Central memory CD8-positive, alpha-beta T cell (primary cell): ENCODE measurements at places on chromosomes 3 and 15.

DNA sequence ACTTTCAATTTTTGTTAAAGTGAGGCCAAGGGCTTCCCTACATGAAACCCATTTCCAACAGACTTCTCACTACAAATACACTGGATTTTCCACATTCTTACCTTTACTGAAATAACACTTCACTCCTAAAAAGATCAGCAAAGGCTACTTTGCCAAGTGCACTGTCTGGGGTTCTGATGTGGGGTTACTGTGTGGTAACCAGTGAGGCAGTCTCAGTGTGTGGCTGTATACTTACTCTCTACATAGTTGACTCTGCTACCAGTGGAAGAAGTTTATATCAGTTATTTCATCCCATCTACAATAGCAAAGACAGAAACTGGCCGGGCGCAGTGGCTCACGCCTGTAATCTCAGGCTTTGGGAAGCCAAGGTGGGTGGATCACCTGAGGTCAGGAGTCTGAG lies 5.6 kb downstream of the WDR82 start:
- H3K4me1 ChIP-seq = peaks cover 77% of the 10 kb centered on the region
- H3K27me3 ChIP-seq = no peaks in the 10 kb centered on the region
- peaks cover 65% of the 10 kb centered on the region for H3K36me3 ChIP-seq
- no peak for DNase-seq

- H3K27ac ChIP-seq = no peak overlapping the region
- DNase-seq = no peak
- H3K4me1 ChIP-seq = no peaks in the 10 kb centered on the region
- H3K36me3 ChIP-seq = no peaks in the 10 kb centered on the region
- peaks cover 19% of the 10 kb centered on the region for H3K27me3 ChIP-seq
Measured at GRCh38 chr3:131803113-131803512, 231.7 kb downstream of the CPNE4 start.

GRCh38 chr3:159872374-159873109 lies 116.1 kb upstream of the IL12A start:
- H3K27ac ChIP-seq = no peak overlapping the region
- H3K4me3 ChIP-seq = no peak overlapping the region
- DNase-seq = no peak
- no peaks in the 10 kb centered on the region for H3K36me3 ChIP-seq

DNA sequence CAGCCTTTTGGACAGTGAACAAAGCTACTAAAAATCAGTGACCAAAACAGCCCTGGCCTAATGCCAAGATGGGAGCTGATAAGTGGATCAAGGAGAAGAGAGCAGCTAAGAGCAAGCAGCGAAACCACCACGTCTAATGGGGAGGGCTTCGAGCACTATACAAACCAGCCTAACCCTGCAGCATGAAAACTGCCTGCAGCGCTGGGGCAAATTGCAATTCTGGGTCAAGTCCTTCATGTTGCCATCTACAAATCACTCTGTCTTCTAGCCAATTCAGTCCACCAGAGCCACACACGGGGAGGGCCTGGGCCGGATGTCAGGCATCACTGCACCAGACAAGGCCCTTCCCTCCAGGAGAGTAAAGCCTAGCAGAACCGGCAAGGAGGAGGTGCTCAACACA lies 30.5 kb upstream of the SPATA12 start:
- peaks cover 19% of the 10 kb centered on the region for H3K27me3 ChIP-seq
- H3K4me1 ChIP-seq = no peaks in the 10 kb centered on the region
- H3K36me3 ChIP-seq = no peaks in the 10 kb centered on the region
- no peak for DNase-seq

DNA sequence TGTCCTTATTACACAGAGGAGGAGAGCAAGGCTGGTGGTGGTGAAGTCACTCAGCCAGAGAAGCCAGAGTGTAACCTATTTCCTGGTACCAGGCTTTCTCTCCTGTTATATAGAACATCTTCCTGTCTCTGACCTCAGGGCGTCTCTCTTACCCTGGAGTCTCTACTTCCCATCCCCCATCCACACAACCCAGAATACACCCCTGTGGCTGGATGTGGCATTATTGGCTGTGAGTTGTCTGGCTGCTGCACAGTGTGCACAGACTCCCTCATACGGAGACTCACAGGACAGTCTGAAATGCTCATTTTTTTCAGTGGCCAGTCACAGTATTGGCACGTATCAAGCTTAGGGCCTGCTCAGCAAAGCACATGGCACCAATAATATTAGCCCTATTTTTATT lies 8.6 kb downstream of the PODXL2 start:
- peaks cover 10% of the 10 kb centered on the region for H3K4me1 ChIP-seq
- peaks cover 27% of the 10 kb centered on the region for H3K27me3 ChIP-seq
- H3K4me3 ChIP-seq = no peak overlapping the region
- no peak overlapping the region for H3K27ac ChIP-seq
- DNase-seq = no peak

DNA sequence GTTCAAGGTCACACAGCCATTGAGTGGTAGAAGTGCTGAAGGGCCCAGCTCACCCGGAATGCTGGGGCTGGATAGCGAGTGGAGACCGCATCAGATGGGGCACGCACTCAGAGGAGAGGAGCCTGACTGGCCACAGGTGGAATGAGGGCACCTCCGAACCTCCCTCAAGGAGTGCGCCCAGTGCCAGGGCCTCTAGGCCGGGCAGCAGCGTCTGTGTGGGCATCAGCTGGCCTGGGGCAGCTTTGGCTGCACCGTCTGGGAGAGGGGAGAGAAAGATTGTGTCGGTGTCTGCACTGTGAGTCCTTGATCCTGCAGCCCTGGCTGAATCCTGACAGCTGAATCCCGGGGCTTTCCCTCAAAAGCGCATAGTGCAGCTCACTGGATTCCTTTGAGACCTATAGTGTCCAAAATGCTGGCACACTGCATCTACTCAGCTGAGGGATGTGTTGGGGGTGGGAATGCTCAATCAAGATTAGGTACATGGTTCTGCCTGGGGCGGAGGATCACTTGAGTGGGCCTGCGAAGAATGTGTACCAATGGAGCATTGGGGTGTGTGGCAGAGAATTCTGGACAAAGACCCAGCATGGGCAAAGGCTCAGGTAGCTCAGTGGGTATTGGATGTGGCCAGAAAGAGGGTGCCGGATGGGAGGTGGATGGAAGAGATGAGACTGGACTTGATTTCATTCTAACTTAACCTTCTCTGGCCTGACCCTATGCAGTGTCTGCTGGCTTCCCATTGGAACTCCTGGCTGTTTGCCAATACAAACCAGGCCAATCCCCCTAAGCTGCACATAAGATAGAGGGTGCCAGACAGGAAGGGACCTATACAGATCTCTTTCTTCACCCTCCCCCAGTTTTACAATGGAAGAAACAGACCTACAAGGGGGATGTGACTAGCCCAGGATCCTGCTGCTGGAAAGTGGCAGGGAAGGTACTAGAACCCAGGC lies 950 bp downstream of the ANKDD1A start:
- DNase-seq = no peak
- no peaks in the 10 kb centered on the region for H3K27me3 ChIP-seq
- peaks cover 19% of the 10 kb centered on the region for H3K4me1 ChIP-seq
- peaks cover 3% of the 10 kb centered on the region for H3K36me3 ChIP-seq
- peak overlapping the region; percentile 22 for H3K27ac ChIP-seq

DNA sequence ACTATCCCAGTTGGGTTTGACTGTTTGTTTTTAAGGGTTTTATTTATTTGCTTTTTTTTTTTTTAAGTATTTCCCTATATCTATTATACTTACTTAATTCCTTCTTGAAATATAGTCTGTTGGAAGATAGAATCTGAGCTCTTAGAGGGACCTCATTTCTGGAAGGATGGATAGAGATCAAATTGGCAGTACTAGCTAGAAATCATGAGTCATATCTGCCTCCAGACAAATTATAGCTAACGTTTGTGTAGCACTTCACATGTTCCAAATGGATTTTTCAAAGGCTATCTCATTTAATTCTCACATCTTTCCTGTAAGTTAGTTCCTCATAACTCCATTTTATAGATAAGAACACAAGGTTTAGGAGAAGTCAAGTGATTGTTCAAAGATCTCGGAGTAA lies 384.7 kb downstream of the ZIC1 start:
- no peak overlapping the region for H3K27ac ChIP-seq
- no peaks in the 10 kb centered on the region for H3K27me3 ChIP-seq
- DNase-seq = no peak
- no peak overlapping the region for H3K4me3 ChIP-seq

DNA sequence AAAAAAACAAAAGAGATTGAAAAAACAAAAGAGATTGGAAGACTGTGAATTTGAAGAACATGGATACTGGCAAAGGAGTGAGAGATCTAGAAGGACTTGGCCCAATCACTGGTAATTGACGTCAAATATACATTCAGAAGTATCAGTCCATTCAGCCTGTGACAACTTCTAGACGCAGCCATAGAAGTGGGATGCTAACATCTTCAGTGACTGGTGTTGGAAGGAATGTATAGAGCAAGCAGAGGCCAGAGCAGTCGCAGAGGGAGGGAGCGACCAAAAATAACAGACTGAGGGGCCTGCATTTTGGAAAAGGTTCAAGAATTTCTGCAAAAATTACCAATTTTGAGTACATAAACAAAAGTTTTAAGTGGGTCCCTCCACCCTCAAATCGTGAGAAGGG lies 473.3 kb downstream of the CADM2 start:
- H3K4me1 ChIP-seq = no peaks in the 10 kb centered on the region
- DNase-seq = no peak
- no peaks in the 10 kb centered on the region for H3K27me3 ChIP-seq
- H3K36me3 ChIP-seq = no peaks in the 10 kb centered on the region
- no peak overlapping the region for H3K27ac ChIP-seq
- no peak overlapping the region for H3K4me3 ChIP-seq

GRCh38 chr3:101383156-101383575 lies 62.8 kb upstream of the IMPG2 start:
- peaks cover 8% of the 10 kb centered on the region for H3K36me3 ChIP-seq
- no peak overlapping the region for H3K27ac ChIP-seq
- DNase-seq = no peak
- no peak overlapping the region for H3K4me3 ChIP-seq
- H3K27me3 ChIP-seq = no peaks in the 10 kb centered on the region
- H3K4me1 ChIP-seq = peaks cover 47% of the 10 kb centered on the region

GRCh38 chr15:63023351-63023945 lies 19.1 kb upstream of the TPM1 start:
- H3K4me1 ChIP-seq = no peaks in the 10 kb centered on the region
- no peak overlapping the region for H3K27ac ChIP-seq
- H3K27me3 ChIP-seq = peaks cover 5% of the 10 kb centered on the region
- DNase-seq = no peak
- H3K36me3 ChIP-seq = no peaks in the 10 kb centered on the region

DNA sequence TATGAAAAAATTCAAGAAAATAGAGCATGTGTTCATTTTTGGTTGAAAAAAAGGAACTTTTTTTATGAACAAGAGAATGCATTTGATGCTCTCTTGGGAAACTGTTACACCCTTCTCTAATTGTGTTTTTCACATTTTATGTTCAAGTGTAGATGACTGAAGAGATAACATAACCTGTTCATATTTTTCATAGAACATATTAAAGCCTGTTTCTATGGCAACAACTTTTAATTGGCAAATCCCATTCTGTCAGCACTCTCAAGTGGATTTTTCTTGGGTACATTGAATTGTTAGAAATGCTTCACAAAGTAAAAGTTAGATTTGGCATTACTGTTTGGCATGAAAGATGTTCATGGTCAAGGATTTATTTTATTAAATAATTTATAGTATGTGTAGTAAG lies 117.5 kb downstream of the MBNL1 start:
- H3K36me3 ChIP-seq = peaks cover 15% of the 10 kb centered on the region
- peaks cover 48% of the 10 kb centered on the region for H3K4me1 ChIP-seq
- no peak for DNase-seq

GRCh38 chr3:52471371-52472238 lies 16.2 kb downstream of the NISCH start:
- peaks cover 34% of the 10 kb centered on the region for H3K36me3 ChIP-seq
- no peak overlapping the region for H3K4me3 ChIP-seq
- peaks cover 9% of the 10 kb centered on the region for H3K4me1 ChIP-seq
- no peaks in the 10 kb centered on the region for H3K27me3 ChIP-seq
- no peak overlapping the region for H3K27ac ChIP-seq

GRCh38 chr3:22231061-22231460 lies 480.1 kb upstream of the ZNF385D start:
- DNase-seq = no peak
- H3K4me3 ChIP-seq = no peak overlapping the region
- H3K27me3 ChIP-seq = no peaks in the 10 kb centered on the region
- peaks cover 2% of the 10 kb centered on the region for H3K36me3 ChIP-seq

GRCh38 chr3:31402117-31402516 lies 130.6 kb upstream of the STT3B start:
- H3K4me1 ChIP-seq = peaks cover 16% of the 10 kb centered on the region
- DNase-seq = no peak
- H3K27ac ChIP-seq = no peak overlapping the region
- H3K36me3 ChIP-seq = no peaks in the 10 kb centered on the region
- peaks cover 9% of the 10 kb centered on the region for H3K27me3 ChIP-seq

GRCh38 chr3:67635806-67636205 lies 18.6 kb downstream of the SUCLG2 start:
- H3K27ac ChIP-seq = peak overlapping the region; percentile 80
- peaks cover 8% of the 10 kb centered on the region for H3K36me3 ChIP-seq
- H3K4me1 ChIP-seq = peaks cover 56% of the 10 kb centered on the region
- H3K4me3 ChIP-seq = no peak overlapping the region

GRCh38 chr3:171776839-171777583 lies 33.3 kb downstream of the PLD1 start:
- no peak overlapping the region for H3K4me3 ChIP-seq
- H3K27me3 ChIP-seq = peaks cover 14% of the 10 kb centered on the region
- H3K36me3 ChIP-seq = no peaks in the 10 kb centered on the region

GRCh38 chr3:182179631-182180030 lies 467.9 kb downstream of the SOX2 start:
- H3K27me3 ChIP-seq = no peaks in the 10 kb centered on the region
- DNase-seq = no peak
- no peaks in the 10 kb centered on the region for H3K4me1 ChIP-seq
- H3K4me3 ChIP-seq = no peak overlapping the region
- no peaks in the 10 kb centered on the region for H3K36me3 ChIP-seq

DNA sequence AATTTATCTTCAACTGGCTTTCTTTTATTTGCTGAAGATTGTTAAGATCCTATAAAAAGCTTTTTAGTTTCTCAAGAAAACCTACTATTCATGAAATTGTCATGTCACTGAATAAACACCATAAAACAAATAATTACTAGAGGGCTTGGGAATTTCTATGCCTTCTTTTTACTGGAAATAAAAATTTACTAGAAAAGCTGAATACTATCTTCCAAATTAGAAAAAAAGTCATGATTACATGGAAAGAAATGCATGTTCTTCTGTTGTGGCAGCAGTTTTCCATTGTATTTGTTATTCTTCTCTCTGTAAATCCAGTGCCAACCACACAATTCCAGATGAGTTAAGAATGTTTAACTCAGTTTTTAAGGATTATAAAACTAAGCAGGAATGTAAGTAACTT lies 153.8 kb downstream of the RAP2B start:
- peaks cover 35% of the 10 kb centered on the region for H3K4me1 ChIP-seq
- H3K27me3 ChIP-seq = no peaks in the 10 kb centered on the region
- peaks cover 4% of the 10 kb centered on the region for H3K36me3 ChIP-seq
- no peak overlapping the region for H3K27ac ChIP-seq

GRCh38 chr3:177778633-177779032 lies 581.4 kb upstream of the TBL1XR1 start:
- no peaks in the 10 kb centered on the region for H3K36me3 ChIP-seq
- peak overlapping the region; percentile 37 for H3K4me3 ChIP-seq
- peak overlapping the region; percentile 7 for H3K27ac ChIP-seq
- H3K4me1 ChIP-seq = peaks cover 27% of the 10 kb centered on the region
- H3K27me3 ChIP-seq = no peaks in the 10 kb centered on the region
- no peak for DNase-seq
